ENCODE measurements at places on chromosomes 2 and 18.

GRCh38 chr18:36104749-36105148, 24.4 kb downstream of the SLC39A6 start:
- DNase-seq = no peak

DNA sequence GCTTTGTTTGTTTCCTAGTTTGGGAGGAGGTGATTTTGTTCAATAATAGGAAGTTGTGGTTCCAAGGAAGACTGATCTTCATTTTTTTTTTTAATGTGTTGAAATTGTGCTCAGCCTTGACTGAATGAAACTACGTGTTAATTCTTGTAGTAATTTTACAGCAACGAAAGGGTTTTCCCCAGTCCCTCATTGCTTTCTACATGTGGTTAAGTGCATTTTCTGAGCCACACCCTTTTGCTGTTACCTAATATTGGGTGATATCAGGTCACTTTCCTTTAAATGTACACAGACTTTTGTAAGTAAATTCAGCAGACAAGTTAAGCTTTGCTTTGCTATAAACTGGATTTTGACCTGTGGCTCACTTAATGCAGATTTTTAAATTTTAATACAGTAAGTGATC, 73.6 kb downstream of the OTX1 start:
- no peak for DNase-seq

- no peak for DNase-seq
Measured at GRCh38 chr18:13237641-13238040, 19.1 kb downstream of the LDLRAD4 start.

GRCh38 chr2:191970867-191971266, 124.0 kb upstream of the CAVIN2 start:
- DNase-seq = no peak

- no peak for DNase-seq
Measured at GRCh38 chr2:235820571-235820970, 326.7 kb downstream of the AGAP1 start.

Measured in effector memory CD4-positive, alpha-beta T cell (primary cell).